Left lung (tissue), 14 donors: ENCODE measurements at places on chromosomes 16 and 17. TPM values are rescaled to one million over a fixed set of nuclear protein-coding genes. Genes with fewer than 3 reads are reported as not detected.

- no peak for DNase-seq
Measured at GRCh38 chr16:838741-839140, 38.2 kb upstream of the GNG13 start.

- no peak for DNase-seq
Measured at GRCh38 chr16:31270795-31271194, 11.0 kb downstream of the ITGAM start.

GRCh38 chr16:9793623-9794022 is 388.6 kb downstream of the GRIN2A start:
- no peak for DNase-seq

GRCh38 chr17:70028397-70028796 is 46.6 kb upstream of the KCNJ16 start:
- DNase-seq: no peak

GRCh38 chr17:77597418-77598240 is 360.9 kb upstream of the TNRC6C start:
- DNase-seq: no peak

DNA sequence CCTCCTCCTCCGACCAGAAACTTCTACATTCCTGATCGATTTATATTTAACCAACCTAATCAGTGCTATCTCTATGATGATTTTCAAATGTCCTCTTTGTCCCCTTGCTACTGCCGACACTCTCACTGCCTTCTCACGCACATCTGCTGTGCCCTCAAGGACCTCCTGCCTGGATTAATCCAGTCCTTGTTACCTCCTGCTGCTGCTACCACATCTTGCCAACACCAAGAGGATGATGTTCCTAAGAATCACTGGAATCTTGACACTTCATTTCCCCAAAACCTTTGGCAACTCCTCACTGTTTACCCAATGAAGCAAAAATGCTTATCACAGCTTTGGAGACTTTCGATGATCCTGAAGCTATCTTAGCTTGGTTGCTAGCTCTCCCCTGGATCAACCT is 287.3 kb upstream of the AXIN2 start:
- DNase-seq: no peak

DNA sequence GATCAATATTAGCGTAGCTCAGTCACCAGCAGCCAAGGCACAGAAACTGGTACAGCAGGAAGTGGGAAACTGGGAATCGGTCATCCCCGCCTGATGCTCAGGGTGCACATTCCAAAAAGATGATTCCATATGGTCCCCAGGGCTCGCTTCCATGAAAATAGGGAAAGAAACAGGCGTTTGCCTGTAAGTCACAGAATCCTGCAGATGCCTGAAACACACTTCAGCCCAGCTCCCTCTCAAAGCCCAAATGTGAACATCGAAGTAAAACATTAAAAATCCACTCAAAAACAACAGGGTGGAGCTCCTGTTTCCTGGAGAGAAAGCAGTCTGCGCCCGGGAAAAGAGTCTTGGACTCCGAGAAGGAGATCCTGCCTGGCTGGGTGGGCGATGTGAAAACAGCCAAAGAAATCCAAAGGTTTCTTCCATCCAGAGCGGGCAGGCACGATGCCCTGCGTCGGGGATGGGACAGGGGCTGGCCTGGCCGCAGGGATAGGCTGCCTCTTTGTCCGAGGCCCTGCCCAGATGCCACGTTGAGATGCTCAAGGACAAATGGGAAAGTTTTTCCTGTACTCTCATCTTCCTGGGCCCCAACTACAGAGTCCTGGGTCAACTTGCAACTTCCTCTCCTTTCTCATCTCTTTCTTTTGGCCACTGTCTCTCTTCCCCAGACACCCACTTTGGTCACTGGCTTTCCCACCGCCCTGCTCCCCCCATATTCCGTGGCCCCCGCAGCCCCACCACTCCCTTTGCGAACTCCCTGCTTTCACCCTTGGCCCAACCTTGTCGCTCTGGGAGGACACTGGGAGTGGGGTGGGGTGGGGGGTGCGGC is 743 bp downstream of the WIPI1 start:
- DNase-seq: peak; percentile 75

- no peak for DNase-seq
Measured at GRCh38 chr17:8894673-8895578, 27.5 kb upstream of the PIK3R6 start.

- DNase-seq: no peak
Measured at GRCh38 chr16:89848974-89849373, 20.7 kb downstream of the SPIRE2 start.

- no peak for DNase-seq
Measured at GRCh38 chr16:81598083-81598482, 153.5 kb downstream of the CMIP start.

NPIPB8 gene
- polyA plus RNA-seq: 1.6 TPM

NHLRC4 gene
- polyA plus RNA-seq: 2.7 TPM

ZDHHC7 gene
- 69.3 TPM for polyA plus RNA-seq

KRTAP4-3 gene
- not detected for polyA plus RNA-seq

- no peak for DNase-seq
Measured at GRCh38 chr17:30225919-30226553, 9.5 kb downstream of the SLC6A4 start.

GRCh38 chr16:50888486-50889261 is 146.8 kb downstream of the CYLD start:
- no peak for DNase-seq

- DNase-seq: no peak
Measured at GRCh38 chr17:43406676-43407645, 8.2 kb downstream of the ARL4D start.

DNA sequence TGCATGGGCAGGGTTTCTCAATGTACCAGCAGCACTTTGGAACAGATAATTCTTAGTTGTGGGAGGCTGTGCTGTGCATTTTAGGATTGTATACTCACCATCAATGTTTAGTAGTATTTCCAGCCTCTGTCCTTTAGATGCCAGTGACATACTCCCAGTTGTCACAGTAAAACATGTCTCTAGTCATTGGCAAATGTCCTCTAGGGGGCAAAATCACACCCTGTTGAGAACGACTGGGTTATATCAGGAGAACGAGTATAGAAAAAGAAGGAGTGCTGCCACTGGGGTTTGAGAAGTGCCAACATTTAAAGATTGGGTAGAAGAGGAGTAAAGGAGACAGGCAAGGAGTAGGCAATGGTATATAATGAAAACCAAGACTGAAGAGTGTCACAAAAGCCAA is 37.9 kb upstream of the SMIM36 start:
- DNase-seq: no peak

DNA sequence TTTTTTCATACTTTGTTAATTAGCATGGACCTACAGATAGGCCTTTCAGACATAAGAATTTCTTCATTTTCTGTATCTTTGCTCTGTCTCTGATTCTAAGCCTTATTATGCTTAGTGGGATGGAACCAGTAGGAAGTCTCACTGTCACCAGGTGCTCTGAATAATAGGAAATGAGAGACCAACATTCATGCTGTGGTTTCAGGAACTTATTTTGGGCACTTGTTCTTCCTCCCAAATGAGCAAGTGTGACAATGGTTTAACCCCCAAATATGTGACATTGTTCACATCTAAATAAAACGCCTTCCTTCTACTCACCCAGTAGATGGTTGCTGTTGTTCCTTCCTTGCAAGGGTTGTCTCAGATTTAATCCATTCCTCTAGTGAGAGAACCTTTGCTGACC is 100.2 kb downstream of the SYCE1L start:
- DNase-seq: no peak

PRSS21 gene
- 0.28 TPM for polyA plus RNA-seq

RPL38 gene
- 1,348 TPM for polyA plus RNA-seq

GRCh38 chr17:77251622-77252183 is 110.9 kb downstream of the SEC14L1 start:
- no peak for DNase-seq

DNA sequence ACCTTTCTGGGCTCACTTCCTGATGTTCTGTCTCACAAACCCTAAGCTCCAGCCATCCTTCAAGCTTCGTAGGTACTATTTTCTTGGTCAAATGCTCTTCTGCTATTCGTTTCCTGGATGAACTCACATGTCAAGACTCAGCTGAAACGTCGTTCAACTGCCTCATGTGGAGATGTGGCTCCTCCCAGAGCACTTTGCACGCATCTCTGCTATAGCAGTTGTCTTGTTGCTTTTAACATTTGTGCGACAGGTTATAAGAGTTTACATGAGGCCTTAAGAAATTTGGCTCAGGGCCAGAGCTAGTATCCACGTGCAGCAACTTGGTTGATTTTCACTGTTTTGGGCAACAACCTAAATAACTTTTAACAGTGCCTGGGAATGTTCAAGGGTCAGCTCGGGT is 2.8 kb upstream of the KRT40 start:
- DNase-seq: no peak

ZFPM1 gene
- 2.9 TPM for polyA plus RNA-seq

WNT9B gene
- 0.07 TPM for polyA plus RNA-seq

GRCh38 chr16:15509593-15510535 is 75.5 kb downstream of the BMERB1 start:
- no peak for DNase-seq

DNA sequence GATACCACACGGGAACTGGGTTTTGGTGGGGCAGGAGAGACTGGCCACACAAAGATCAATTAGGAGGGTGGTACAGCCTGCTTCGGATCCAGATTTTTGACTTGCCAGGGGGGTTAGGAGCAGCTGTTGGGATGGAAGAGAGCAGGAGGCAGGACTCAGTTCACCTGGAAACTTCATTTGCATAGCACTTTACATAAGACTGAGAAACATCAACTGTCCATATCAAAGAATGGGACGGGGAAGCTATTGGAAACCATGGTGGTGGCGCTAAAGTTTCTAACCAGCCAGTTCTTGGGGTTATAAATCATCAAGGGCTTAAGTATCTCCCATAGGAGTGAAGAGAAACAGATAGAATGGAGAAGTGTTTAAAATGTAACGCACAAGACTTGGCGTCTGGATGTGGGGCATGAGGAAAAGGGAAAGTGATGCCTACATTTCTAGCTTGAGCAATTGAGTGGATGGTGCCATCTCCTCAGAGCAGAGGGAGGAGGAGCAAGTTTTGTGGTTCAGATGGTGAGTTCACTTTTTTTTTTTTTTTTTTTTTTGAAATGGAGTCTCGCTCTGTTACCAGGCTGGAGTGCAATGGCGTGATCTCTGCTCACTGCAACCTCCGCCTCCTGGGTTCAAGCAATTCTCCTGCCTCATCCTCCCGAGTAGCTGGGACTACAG is 6.4 kb upstream of the SRCAP start:
- DNase-seq: no peak

DNA sequence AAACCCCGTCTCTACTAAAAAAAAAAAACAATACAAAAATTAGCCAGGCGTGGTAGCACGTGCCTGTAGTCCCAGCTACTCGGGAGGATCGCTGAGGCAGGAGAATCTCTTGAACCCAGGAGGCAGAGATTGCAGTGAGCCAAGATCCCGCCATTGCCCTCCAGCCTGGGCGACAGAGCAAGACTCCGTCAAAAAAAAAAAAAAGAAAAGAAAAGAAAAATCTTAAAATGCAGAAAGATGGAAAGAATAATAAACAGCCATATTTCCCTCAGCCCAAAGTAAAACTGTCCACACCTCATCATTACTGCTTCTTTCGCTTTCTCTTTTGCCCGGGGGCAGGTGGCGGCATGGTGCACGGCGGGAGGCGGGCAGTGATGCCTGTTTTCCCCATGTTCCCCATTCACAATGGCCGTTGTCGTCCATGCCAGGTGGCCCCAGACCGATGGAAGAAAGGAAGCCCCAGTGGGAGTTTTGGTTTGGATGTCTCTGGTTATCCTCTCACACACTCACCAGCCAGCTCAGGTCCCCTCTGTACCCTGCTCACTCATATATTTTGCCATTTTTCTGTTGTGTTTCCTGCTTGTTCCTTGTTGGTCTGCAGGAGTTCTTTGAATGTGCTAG is 37.0 kb upstream of the PEMT start:
- no peak for DNase-seq

ABCC12 gene
- polyA plus RNA-seq: 0.15 TPM

- DNase-seq: peak; percentile 31
Measured at GRCh38 chr17:56009795-56010651, 143.3 kb upstream of the ANKFN1 start.

GRCh38 chr16:87153326-87153725 is 163.9 kb downstream of the C16orf95 start:
- DNase-seq: no peak

GRCh38 chr16:51439271-51439670 is 288.2 kb upstream of the SALL1 start:
- DNase-seq: no peak

DNA sequence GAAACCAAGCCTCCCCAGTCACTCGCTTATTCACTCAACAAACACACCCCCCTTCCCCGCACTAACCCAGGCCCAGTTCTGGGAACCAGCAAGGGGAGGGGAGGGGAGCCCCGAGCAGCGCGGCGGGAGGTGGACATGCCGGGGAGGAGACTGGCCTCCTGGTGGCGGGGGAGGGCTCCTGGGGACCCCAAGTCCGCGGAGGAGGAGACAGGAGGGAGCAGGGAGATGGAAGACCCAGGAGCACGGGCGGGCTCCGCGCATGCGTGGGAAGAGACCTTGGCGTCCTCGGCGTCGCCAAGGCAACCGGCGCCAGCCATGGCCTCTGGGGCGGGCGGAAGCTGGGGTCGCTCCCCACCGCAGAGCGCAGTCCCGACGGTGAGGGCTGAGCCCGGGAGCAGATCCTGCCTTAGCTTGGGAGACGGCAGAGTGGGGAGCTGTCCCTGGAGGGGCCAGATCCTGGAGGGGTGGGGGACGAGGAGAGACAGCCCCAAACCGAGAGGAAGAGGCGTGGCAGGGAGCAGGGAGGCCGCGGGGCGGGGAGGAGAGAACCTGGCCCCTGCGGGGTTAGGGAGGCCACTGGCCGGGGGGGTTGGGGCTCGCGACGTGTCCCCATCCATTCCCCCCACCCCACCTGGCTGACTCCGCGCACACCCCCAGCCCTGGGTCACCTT is at the start of gene PRR29:
PRR29 (plus strand) TSS at position 302 of the 671 bp plus-strand sequence; CDS start at position 316, 14 bp downstream.
- peak; percentile 91 for DNase-seq

DNA sequence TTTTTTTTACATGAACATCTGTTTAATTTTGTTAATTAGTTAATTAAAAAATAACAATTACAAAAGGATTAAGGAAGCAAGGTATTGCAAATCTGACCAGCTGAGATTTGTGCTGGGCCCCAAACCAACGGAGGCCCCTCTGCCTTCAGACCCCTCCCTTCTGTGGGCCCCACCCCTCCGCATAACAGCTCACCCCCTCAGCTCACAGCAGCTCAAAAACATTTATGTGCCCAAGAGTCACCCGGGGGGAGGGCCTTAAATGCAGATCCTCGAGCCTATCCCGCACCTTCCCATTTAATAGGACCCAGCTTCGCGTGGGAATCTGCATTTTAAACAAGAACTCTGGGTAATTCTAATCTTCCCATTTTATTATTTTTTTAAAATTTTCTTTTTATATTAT is 75.0 kb downstream of the MGAT5B start:
- DNase-seq: no peak

DNA sequence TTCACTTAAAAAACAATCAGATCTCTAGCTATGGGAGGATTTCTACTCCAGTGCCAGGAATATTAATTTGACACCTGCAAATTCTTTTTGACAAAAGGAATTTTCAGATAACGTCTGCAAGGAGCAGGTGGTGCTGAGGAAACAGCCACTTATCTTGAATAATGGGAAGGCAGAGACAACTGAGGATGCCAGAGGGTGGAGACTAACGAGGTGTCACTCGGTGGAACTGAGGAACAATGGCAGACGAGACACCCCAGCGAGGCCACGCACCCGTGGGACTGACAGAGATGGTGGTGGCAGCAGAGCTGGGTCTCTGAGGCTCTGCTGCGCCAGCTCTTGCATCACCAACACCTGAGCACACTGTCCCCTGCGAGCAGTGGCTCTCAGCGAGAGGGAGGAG is 42.2 kb downstream of the VAC14 start:
- no peak for DNase-seq

C16orf54 gene
- polyA plus RNA-seq: 0.46 TPM
